ENCODE measurements at places on chromosomes 5 and 9.

GRCh38 chr9:101467690-101468089 is 32.1 kb upstream of the ALDOB start:
- no peak overlapping the region for H3K27ac ChIP-seq
- no peaks in the 10 kb centered on the region for H3K36me3 ChIP-seq
- no peak for DNase-seq
- no peaks in the 10 kb centered on the region for H3K4me1 ChIP-seq

DNA sequence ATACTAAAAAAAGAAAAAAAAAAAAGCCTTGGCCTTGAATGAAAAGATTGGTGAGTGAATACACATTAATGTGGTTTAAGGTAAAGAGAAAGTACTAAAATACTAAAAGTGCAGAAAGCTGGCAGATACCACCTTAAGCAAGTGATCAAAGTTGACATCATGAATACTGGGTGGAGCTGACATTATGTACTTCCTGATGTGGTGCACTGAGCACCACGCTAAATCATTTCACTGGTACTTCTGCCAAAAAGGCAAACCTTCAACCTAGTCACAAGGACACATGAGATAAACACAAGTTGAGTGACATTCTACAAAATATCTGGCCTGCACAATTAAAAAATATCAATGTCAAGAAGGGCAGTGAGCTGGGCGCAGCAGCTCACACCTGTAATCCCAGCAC is 33.8 kb upstream of the PANK3 start:
- DNase-seq, result no peak
- no peaks in the 10 kb centered on the region for H3K36me3 ChIP-seq
- H3K4me3 ChIP-seq, result no peak overlapping the region
- H3K27ac ChIP-seq, result peak overlapping the region; percentile 72

- H3K27ac ChIP-seq, result no peak overlapping the region
- H3K27me3 ChIP-seq, result no peaks in the 10 kb centered on the region
- peaks cover 21% of the 10 kb centered on the region for H3K36me3 ChIP-seq
- no peak for DNase-seq
Measured at GRCh38 chr9:35651956-35652828, 1.5 kb upstream of the SIT1 start.

DNA sequence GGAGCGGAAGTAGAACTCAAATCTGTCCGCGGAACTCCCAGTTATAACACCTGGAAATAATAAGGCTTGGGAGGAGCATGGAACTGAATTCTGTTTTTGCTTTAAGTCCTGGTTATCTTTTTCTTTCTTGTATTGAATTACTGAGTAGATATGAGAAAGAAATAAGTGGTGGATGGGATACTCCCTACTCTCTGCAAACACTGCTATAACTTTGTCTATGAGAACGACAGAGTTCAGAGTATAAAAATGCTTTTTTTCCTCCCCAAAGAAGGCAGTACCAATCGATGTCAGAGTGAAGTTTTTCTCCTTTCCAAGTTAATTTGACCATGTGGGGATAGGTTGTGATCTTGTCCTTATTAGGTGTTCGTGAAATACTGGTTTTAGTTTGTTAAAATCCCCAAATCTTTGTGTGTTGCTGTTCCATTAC is 1.2 kb downstream of the RIC1 start:
- peaks cover 68% of the 10 kb centered on the region for H3K4me1 ChIP-seq
- H3K4me3 ChIP-seq, result peak overlapping the region; percentile 100
- no peak for DNase-seq
- peak overlapping the region; percentile 96 for H3K27ac ChIP-seq
- H3K36me3 ChIP-seq, result peaks cover 14% of the 10 kb centered on the region

GRCh38 chr5:143499480-143500114 is 96.1 kb upstream of the NR3C1 start:
- H3K4me1 ChIP-seq, result no peaks in the 10 kb centered on the region
- H3K27me3 ChIP-seq, result peaks cover 7% of the 10 kb centered on the region
- no peaks in the 10 kb centered on the region for H3K36me3 ChIP-seq
- no peak overlapping the region for H3K4me3 ChIP-seq

DNA sequence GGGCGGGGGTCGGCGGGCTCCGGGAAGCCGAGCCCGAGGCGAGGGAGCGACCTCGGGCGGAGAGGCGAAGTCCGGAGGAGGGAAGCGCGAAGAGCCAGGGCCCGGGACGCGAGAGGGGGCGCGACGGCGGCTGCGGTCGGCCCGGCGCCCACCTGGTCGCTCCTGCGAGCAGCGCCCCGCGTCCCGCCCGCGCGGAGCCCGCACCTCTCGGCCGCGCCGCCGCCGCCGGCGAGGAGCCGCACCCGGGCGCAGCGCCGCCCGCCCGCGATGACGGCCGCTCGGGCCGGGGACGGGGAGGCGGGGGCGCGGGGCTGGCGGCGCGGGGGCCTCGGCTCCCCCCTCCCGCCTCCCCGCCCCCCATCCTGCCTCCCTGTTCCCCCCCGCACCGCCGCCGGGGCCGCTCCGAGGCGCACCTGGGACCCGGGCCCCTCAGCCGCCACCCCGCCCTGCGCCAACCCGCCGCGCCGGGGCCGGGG is 2.6 kb downstream of the NR5A1 start:
- H3K27ac ChIP-seq, result no peak overlapping the region
- H3K36me3 ChIP-seq, result no peaks in the 10 kb centered on the region
- no peak for DNase-seq
- no peak overlapping the region for H3K4me3 ChIP-seq
- peaks cover 8% of the 10 kb centered on the region for H3K4me1 ChIP-seq

DNA sequence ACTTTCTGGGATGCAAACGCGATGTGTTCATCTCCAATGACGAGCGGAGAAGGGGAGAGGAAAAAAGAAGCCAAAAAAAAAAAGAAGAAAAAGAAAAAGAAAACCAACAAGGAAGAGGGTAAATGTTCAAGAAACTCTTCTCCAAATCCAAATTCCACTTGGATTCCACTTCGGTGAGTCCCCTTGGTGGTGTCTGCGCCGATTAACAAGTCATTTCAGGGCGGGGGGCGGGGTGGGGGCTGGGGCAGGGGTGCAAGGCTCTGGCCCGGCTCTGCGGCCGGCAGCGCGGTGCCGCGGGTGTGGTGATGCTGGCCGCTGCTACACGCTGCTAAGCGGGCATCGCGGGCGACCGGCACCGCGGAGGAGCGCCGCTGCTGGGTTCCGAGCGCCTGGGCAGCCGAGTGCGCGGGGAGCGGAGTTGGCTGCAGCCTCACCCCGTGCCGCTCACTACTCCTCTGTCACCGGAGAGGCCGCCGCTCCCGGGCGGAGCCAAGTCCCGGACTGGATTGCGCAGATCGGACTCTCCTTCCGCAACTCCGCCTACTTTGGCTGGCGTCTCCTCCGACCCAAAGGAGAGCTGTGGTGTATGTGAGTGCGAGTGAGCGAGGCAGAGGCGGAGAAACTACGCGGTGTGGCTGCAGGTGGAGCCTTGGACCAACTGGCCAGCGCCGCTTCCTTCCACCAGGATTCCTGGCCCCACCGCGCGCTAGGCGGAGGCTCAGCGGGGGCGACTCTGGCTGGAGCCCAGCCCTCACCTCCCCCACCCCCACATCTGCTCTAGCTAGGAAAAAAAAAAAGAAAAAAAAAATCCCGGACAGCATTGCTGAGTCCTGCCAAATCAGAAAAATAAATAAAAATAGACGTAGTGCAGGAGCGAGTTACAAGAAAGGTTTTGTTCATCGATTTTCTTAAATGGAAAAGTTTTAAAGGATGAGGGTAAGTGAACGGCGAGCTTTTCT is at the start of gene SEMA6A:
TSS of gene SEMA6A (minus strand) at position 457 of the 959 bp plus-strand sequence. CDS start 69,879 bp downstream, outside the sequence.
- H3K36me3 ChIP-seq, result peaks cover 2% of the 10 kb centered on the region
- H3K4me1 ChIP-seq, result peaks cover 14% of the 10 kb centered on the region
- DNase-seq, result no peak
- H3K27ac ChIP-seq, result no peak within 1 kb of the TSS
- peaks cover 79% of the 10 kb centered on the region for H3K27me3 ChIP-seq
- H3K4me3 ChIP-seq, result peak within 1 kb of the TSS; percentile 61

GRCh38 chr5:143955141-143955540 is 143.2 kb downstream of the HMHB1 start:
- peaks cover 48% of the 10 kb centered on the region for H3K27me3 ChIP-seq
- H3K36me3 ChIP-seq, result no peaks in the 10 kb centered on the region
- no peaks in the 10 kb centered on the region for H3K4me1 ChIP-seq
- H3K27ac ChIP-seq, result no peak overlapping the region
- H3K4me3 ChIP-seq, result no peak overlapping the region

GRCh38 chr5:179599100-179599499 is 24.4 kb downstream of the HNRNPH1 start:
- peaks cover 43% of the 10 kb centered on the region for H3K36me3 ChIP-seq
- H3K4me3 ChIP-seq, result no peak overlapping the region
- no peak overlapping the region for H3K27ac ChIP-seq
- no peaks in the 10 kb centered on the region for H3K4me1 ChIP-seq
- no peaks in the 10 kb centered on the region for H3K27me3 ChIP-seq

GRCh38 chr5:33855396-33855795 is 36.4 kb downstream of the ADAMTS12 start:
- peaks cover 9% of the 10 kb centered on the region for H3K27me3 ChIP-seq
- peaks cover 2% of the 10 kb centered on the region for H3K4me1 ChIP-seq
- no peak overlapping the region for H3K27ac ChIP-seq
- no peak overlapping the region for H3K4me3 ChIP-seq
- no peaks in the 10 kb centered on the region for H3K36me3 ChIP-seq
- DNase-seq, result no peak

DNA sequence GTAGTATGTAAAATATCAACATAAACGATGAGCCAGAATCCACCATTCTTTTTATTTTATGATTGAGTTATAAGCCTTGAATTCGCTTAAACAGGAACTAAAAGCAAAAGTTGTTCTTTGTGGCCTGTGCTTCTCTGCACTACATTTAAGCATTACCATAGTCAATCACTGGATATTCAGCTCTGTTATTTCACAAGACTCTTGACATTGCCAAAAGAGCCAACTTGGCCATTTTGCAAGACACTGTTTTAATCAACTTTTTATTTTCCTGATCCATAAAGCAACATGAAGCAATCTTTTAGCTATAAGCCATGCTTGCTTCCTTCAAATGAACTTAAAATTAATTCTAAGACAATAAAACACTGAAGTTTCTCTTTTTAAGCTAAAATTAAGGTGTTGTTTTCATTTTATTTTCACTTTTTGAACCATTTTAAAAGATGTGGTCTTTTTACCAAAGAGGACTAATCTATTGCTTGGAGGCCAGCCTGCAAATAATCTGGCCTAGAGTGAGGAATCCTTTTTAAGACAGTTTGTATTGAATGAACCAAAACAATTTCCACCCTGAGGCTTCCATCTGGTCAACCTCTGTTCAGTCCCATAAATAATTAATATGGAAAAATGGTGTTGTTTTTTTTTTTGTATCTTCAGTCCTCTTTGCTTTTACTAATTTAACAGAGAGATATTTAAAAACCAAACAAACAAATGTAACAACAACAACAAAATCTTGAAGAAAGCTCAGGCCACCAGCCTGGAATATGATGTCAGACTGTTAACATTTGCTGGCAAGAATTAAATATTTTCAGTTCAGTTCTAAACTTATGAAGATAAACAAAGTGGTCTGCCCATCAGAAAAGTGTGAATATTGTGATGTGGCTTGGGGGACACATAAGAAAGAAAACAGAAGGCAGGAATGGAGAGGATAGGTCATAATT is 274.4 kb downstream of the MARCHF11 start:
- H3K36me3 ChIP-seq, result no peaks in the 10 kb centered on the region
- H3K4me3 ChIP-seq, result no peak overlapping the region
- DNase-seq, result no peak
- no peak overlapping the region for H3K27ac ChIP-seq
- H3K27me3 ChIP-seq, result no peaks in the 10 kb centered on the region
- H3K4me1 ChIP-seq, result no peaks in the 10 kb centered on the region

DNA sequence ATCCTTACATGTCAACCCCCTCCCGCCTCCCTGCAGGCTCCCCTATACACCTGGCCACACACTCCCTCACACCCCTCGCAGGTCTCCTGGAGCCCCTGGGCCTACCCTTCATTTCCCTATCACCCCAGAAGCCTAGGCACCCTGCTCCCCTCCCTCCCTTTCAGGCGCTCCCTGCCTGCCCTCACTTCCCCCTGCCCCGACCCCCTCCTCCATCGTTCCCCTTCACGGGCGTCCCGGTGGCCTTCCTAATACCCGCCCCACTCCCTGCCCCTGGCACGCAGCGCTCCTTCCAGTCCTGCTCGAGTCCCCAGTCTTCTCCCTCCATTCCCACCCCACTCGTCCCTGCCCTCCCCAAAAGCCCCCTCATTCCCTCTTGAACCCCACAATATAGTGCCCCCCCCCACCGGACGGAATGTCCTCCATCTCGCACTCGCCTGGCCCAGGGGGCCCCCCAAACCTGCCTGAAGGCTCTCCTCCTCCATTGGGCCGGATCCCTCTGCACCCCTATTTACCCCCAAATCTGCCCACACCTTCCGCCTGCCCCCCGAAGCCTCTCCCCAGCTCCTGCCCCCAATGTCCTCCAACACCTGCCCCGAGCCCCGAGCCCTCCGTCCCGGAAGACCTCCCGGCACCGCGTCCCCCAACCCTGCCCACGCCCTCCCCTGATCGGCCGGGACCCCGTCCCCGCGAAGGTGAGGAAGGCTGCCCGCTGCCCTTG is 746 bp downstream of the STRBP start:
- H3K4me1 ChIP-seq, result peaks cover 15% of the 10 kb centered on the region
- H3K36me3 ChIP-seq, result peaks cover 3% of the 10 kb centered on the region
- H3K27me3 ChIP-seq, result no peaks in the 10 kb centered on the region
- peak overlapping the region; percentile 67 for H3K4me3 ChIP-seq
- H3K27ac ChIP-seq, result peak overlapping the region; percentile 64
- no peak for DNase-seq

DNA sequence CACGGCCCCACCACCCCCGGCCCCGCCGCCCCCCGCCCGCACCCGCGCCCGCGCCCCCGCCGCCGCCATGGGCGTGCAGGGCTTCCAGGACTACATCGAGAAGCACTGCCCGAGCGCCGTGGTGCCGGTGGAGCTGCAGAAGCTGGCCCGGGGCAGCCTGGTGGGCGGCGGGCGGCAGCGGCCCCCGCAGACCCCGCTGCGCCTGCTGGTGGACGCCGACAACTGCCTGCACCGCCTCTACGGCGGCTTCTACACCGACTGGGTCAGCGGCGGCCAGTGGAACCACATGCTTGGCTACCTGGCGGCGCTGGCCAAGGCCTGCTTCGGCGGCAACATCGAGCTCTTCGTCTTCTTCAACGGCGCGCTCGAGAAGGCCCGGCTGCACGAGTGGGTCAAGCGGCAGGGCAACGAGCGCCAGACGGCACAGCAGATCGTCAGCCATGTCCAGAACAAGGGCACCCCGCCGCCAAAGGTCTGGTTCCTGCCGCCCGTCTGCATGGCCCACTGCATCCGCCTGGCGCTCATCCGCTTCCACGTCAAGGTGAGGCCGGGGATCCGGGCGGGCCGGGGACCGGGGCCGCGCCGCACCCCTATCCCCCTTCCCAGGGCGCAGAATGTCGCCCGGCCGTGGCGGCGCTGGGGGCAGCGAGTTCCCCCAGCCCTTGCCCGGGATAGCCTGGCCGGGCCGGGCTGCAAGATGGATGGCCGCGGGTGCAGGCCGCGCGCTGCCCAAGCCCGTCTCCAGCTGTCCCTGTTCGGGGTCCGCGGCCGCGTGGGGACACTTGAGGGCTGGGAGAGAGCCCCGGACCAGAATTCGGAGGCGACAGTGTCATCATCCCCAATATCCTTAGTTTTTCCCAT is 594 bp downstream of the FAM120A start:
- H3K27ac ChIP-seq, result peak overlapping the region; percentile 86
- H3K27me3 ChIP-seq, result no peaks in the 10 kb centered on the region
- peak overlapping the region; percentile 90 for H3K4me3 ChIP-seq
- peak; percentile 20 for DNase-seq

- no peak for DNase-seq
- H3K27me3 ChIP-seq, result no peaks in the 10 kb centered on the region
- no peaks in the 10 kb centered on the region for H3K36me3 ChIP-seq
- no peaks in the 10 kb centered on the region for H3K4me1 ChIP-seq
- peak overlapping the region; percentile 59 for H3K4me3 ChIP-seq
- no peak overlapping the region for H3K27ac ChIP-seq
Measured at GRCh38 chr9:137423514-137424291, 510 bp downstream of the NOXA1 start.
